ENCODE measurements at places on chromosomes 3 and 15. TPM values are rescaled to one million over a fixed set of nuclear protein-coding genes. Genes with fewer than 3 reads are reported as not detected.

- DNase-seq = no peak
Measured at GRCh38 chr3:142445816-142446254, 2.0 kb downstream of the XRN1 start.

TRIM42 gene
- not detected for total RNA-seq

MEX3B gene
- total RNA-seq = 3.1 TPM

- DNase-seq = no peak
Measured at GRCh38 chr15:31389576-31389975, 62.9 kb downstream of the KLF13 start.

GRCh38 chr15:63035253-63035652, 7.3 kb upstream of the TPM1 start:
- no peak for DNase-seq

SLC22A14 gene
- 0.12 TPM for total RNA-seq

DNA sequence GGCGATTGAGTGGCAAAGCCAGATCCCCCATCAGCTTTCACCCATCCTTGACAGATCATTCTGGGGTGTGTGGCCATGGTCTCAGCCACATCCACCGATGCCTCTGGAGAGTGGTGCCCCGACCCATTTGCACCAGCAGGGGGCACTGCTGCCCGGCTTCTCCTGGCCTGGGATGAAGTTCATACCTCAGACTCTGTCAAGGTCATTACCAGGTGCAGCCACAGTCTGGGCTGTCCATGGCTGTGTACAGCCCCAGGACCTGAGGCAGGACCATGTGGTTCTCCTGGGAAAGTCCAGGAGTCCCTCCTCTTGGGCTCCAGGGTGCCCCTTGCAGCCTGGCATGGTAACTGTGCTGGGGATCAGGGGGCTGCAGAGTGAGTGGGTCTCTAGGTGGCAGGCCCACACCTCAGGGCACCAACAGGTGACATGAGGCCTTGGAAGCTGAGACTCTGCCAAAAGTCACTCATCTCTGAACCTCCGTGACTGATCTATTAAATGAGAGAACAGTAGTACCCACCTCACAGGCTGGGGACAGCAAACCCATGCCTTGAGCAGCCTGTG, 67.2 kb downstream of the CACNA2D2 start:
- DNase-seq = peak; percentile 45

WDR49 gene
- total RNA-seq = 0.83 TPM

DAZL gene
- total RNA-seq = not detected

DNA sequence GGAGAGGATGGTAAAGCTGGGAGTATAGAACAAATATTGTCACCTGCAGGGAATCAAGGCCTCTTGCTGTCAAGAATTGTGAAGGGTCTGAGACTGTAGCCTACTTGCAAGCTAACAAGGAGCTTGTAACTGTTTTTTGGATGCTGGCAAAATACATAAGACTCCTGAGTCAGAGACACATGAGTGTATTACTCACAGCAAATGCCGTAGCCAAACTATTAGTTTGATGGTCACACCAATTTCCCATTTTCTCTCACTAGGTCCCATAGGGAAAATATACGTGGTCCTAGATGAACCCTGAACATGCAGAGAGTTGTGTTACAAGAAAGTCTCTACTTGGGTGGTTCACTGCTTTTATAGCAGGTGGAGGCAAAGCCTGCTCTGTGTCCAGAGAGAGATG, 44.7 kb upstream of the LIPC start:
- DNase-seq = no peak
